Upper lobe of left lung (tissue), 6 donors: ENCODE measurements at places on chromosomes 1 and 21. TPM values are rescaled to one million over a fixed set of nuclear protein-coding genes. Genes with fewer than 3 reads are reported as not detected.

Gene RIMS3
- total RNA-seq, result 4.1 TPM

Gene BRDT
- total RNA-seq, result not detected

Gene VAMP3
- 98.0 TPM for total RNA-seq

Gene GNAT2
- total RNA-seq, result not detected

Gene TSSK3
- 1.5 TPM for total RNA-seq

Gene TPTE
- total RNA-seq, result not detected

Gene TACSTD2
- total RNA-seq, result 117 TPM

Gene RBP7
- 15.9 TPM for total RNA-seq

Gene LYPLA2
- 49.2 TPM for total RNA-seq

Gene MIGA1
- 19.2 TPM for total RNA-seq

Gene PRKAA2
- total RNA-seq, result 1.0 TPM

Gene TBX19
- total RNA-seq, result 6.3 TPM

Gene TGFBR3
- 61.8 TPM for total RNA-seq

Gene KIAA0319L
- 96.7 TPM for total RNA-seq

Gene SPRR5
- not detected for total RNA-seq

Gene CRNN
- not detected for total RNA-seq

Gene TLCD4
- 17.3 TPM for total RNA-seq

Gene DLGAP3
- total RNA-seq, result 0.30 TPM

Gene APOBEC4
- 5.6 TPM for total RNA-seq

Gene PER3
- total RNA-seq, result 20.1 TPM

Gene PIGR
- 445 TPM for total RNA-seq

Gene ITPKB
- 54.0 TPM for total RNA-seq
